Thyroid gland (tissue), 4 donors: ENCODE measurements at places on chromosomes 5 and 9.

- no peaks in the 10 kb centered on the region for H3K27me3 ChIP-seq
- H3K4me1 ChIP-seq: no peaks in the 10 kb centered on the region
- DNase-seq: no peak
- H3K36me3 ChIP-seq: no peaks in the 10 kb centered on the region
- H3K27ac ChIP-seq: no peak overlapping the region
These were observed 40.4 kb upstream of the GADD45G start for GRCh38 chr9:89564346-89564878.

DNA sequence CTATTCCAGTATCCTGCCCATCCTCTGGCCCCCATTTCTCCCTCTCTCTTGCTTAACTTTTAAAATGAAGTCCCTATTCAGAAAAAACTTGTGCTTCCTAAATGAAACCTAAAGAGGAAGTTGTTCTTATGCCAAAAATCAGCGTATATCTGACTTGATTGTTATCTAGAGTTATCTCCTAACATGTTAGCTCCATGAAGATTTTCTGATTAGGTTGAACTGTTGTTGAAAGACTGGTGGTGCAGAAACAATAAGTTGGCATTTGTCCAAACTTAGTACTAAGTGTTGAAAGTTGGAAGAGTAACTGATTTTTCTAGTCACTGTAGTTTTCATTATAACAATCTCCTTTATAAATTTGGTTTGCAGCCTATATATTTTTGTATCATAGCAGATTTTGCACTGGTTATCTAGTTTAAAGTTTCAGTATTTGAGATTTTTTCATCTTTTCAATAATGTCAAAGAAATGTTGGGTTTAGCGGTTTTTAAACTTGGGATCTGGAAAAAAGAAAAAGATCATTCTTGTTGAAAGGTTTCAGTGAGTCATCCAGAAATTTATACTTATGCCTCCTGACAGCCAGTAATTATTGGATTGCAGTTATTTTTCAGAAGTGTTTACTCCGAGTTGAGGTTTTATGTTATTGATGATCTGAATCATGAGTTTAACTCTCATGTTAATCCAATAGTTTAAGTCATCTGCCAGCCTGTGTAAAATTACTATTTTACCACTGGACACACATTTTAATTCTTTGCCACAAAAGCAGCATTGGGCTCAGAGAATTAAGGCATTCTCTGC, 60.6 kb downstream of the PAM start:
- H3K27ac ChIP-seq: no peak overlapping the region
- H3K4me1 ChIP-seq: peaks cover 7% of the 10 kb centered on the region
- H3K36me3 ChIP-seq: no peaks in the 10 kb centered on the region
- H3K4me3 ChIP-seq: no peak overlapping the region

DNA sequence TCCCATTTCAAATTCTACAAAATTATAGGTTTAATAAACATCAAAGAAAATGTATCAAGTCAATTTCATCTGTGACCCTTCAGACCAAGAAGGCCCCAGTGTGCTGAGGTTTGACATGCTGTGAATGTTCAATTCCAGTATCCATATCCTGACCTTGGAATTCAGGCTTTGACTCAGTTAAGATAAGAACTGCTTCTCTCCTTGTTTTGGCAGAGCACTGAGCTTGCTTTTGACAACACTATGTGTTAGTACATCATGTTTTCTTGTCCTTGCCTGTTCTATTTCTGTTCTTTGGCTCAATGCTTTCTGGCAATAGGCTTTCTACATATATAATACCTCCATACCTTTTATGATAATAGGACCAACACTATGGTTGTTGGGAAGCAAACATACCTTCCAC, 105.6 kb downstream of the PLCXD3 start:
- H3K27me3 ChIP-seq: no peaks in the 10 kb centered on the region
- no peak overlapping the region for H3K4me3 ChIP-seq
- H3K27ac ChIP-seq: no peak overlapping the region
- no peaks in the 10 kb centered on the region for H3K36me3 ChIP-seq
- DNase-seq: no peak
- H3K4me1 ChIP-seq: no peaks in the 10 kb centered on the region

GRCh38 chr9:110919609-110920008, 118.7 kb downstream of the LPAR1 start:
- peaks cover 5% of the 10 kb centered on the region for H3K4me1 ChIP-seq

GRCh38 chr9:30198463-30199309, 2185.8 kb upstream of the ACO1 start:
- H3K27me3 ChIP-seq: no peaks in the 10 kb centered on the region
- no peaks in the 10 kb centered on the region for H3K36me3 ChIP-seq
- no peak for DNase-seq
- no peaks in the 10 kb centered on the region for H3K4me1 ChIP-seq
- H3K4me3 ChIP-seq: no peak overlapping the region
- no peak overlapping the region for H3K27ac ChIP-seq

DNA sequence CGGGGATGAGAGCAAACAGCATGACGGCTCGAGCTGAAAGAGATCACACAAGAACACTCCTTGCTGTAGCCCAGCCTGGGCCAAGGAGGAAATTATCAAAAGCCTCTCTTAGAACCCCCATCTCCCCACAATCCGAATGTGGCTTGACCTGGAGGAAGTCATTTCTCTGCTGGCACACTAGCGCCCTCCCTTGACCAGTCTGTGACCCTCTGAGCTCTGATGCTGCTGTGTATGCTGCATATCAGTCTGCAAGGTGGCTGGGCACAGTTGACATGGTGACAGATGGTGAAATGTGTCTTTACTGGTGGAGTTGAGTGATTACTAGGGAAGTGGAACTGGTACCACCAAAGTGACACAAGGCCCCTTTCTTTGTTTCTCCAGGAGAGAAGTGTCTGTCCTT, 3.3 kb downstream of the SLC46A2 start:
- peaks cover 5% of the 10 kb centered on the region for H3K4me1 ChIP-seq
- no peak overlapping the region for H3K4me3 ChIP-seq
- no peaks in the 10 kb centered on the region for H3K27me3 ChIP-seq
- no peak for DNase-seq
- no peaks in the 10 kb centered on the region for H3K36me3 ChIP-seq
- no peak overlapping the region for H3K27ac ChIP-seq

DNA sequence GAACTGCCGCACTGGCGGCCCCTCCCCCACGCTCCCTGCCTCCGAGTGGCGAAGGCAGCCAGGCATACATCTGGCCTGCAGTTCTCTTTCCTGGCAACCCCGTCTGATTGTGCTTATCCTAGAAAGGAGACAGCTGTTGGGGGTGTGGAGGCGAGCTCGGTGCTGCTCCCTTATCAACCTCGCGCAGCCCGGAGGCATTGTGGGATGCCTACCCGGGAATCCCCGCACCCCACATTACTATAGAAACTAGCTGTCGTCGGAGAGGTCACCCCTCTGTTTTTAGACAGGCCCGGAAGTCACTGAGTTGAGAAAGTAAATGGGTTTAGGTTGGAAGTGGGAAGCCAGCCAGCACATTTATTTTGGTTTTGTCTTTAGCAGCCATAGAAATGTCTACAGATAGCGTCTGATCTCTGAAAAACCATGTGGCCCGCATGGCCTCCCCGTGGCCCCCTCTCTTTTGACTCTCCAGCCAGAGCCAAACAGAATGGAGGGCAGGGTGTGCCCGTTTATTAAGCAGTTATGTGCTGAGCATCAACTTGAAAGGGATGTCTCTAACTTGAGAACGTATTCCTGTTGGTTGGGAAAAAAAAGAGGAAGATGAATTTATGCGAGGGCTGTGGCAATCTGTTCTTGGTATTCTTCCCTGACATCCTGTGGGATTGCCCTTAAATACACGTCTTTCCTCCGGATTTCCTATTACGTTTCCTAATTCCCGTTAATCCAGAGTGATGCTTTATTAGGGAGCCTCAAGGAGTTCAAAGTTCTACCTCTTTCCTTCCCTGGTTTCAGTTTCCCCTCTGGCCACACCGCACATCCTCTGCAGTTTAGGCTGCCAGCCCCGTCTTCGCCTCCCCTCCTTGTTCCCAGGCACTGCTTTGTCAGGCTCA, 3.9 kb downstream of the STC2 start:
- H3K27me3 ChIP-seq: no peaks in the 10 kb centered on the region
- H3K27ac ChIP-seq: no peak overlapping the region
- H3K4me1 ChIP-seq: peaks cover 35% of the 10 kb centered on the region
- no peaks in the 10 kb centered on the region for H3K36me3 ChIP-seq
- no peak overlapping the region for H3K4me3 ChIP-seq

GRCh38 chr5:123283031-123283430, 140.2 kb downstream of the CEP120 start:
- H3K4me3 ChIP-seq: no peak overlapping the region
- H3K36me3 ChIP-seq: no peaks in the 10 kb centered on the region
- DNase-seq: no peak
- H3K27me3 ChIP-seq: peaks cover 3% of the 10 kb centered on the region

DNA sequence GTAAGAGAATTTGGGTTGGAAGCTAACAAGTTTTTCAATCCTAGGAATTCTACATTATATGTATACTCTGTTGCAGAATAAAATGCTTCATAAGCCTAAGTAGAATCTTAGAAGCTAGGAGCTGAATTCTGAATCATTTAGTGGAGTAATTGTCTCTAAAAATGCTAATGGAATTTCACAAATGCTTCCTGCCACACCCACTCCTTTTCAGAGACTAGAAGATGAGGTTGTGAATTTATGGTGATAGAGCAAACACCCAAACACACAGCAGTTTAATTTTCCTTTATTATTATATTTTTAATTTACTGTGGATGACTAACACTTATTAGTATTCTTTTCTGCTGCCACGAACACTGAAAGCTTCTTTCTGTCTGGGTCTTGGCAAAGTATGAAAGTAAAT, 208.0 kb upstream of the PDE4D start:
- H3K4me3 ChIP-seq: no peak overlapping the region
- H3K4me1 ChIP-seq: no peaks in the 10 kb centered on the region
- H3K36me3 ChIP-seq: no peaks in the 10 kb centered on the region
- no peak for DNase-seq
- no peaks in the 10 kb centered on the region for H3K27me3 ChIP-seq

DNA sequence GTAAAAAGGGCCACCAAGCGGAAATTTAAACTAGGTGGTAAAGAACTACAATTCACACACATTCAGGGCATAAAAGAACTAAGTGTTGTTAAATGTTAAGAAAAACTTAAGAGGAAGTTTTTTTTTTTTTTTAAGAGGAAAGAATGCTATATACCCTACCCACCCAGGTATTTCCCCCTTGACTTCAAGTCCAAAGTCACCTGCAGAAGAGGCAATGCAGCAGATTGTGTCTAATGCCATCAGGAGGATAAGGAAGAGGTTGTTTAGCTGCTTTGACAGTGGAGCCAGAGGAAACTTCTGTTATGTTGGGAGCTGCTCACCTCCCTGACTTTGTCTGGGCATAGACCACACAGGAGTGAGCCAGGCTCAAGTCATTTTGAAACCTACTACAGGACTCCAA, 69.2 kb downstream of the MPDZ start:
- H3K4me1 ChIP-seq: no peaks in the 10 kb centered on the region
- no peaks in the 10 kb centered on the region for H3K27me3 ChIP-seq
- no peaks in the 10 kb centered on the region for H3K36me3 ChIP-seq
- DNase-seq: no peak
- no peak overlapping the region for H3K4me3 ChIP-seq
- no peak overlapping the region for H3K27ac ChIP-seq

DNA sequence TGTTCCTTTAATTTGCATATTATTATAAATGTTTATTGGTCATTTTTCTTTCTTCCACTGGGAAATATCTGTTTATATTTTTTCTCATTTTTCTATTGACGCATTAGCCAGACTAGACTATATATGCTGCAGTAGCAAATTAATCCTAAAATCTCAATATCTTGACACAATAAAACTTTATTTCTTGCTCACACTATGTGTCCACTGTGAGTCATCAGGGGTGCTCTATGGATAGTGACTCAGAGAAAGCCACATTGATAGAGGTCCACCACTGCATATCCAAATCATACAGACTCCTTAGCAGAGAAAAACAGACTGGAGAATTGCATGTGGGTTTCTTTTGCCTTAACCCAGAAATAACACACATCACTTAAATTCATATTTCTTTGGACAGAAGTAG, 20.8 kb downstream of the OR1L3 start:
- DNase-seq: no peak
- no peaks in the 10 kb centered on the region for H3K27me3 ChIP-seq
- H3K4me1 ChIP-seq: no peaks in the 10 kb centered on the region
- H3K4me3 ChIP-seq: no peak overlapping the region
